Thoracic aorta endothelial cell (primary cell): ENCODE measurements at places on chromosomes 12 and 14. TPM values are rescaled to one million over a fixed set of nuclear protein-coding genes. Genes with fewer than 3 reads are reported as not detected.

PTPRB gene
- total RNA-seq = 145 and 173 TPM in 2 replicates

SYT1 gene
- 0.27 and 1.1 TPM in 2 replicates for total RNA-seq

TRIM9 gene
- under 0.01 and 0.43 TPM in 2 replicates for total RNA-seq

CFAP251 gene
- total RNA-seq = 3.6 and 4.3 TPM in 2 replicates

ETFBKMT gene
- 2.4 and 2.7 TPM in 2 replicates for total RNA-seq

DDN gene
- 0.13 and 0.29 TPM in 2 replicates for total RNA-seq

OVCH1 gene
- under 0.01 TPM in 2 replicates for total RNA-seq

RIPK3 gene
- total RNA-seq = 2.1 and 5.8 TPM in 2 replicates

ATP5F1B gene
- total RNA-seq = 679 and 680 TPM in 2 replicates

POLR3B gene
- 18.4 and 22.7 TPM in 2 replicates for total RNA-seq

PLCZ1 gene
- total RNA-seq = 0.27 TPM in 1 of 2 replicates, not detected in the other
